ENCODE measurements at places on chromosomes 5 and 9.

- no peak for DNase-seq
Measured at GRCh38 chr5:159149085-159149484, 49.4 kb upstream of the EBF1 start.

- DNase-seq: peak; percentile 18
Measured at GRCh38 chr9:70085241-70085640, 41.6 kb downstream of the MAMDC2 start.

- DNase-seq: no peak
Measured at GRCh38 chr5:110909950-110910349, 161.6 kb upstream of the TSLP start.

DNA sequence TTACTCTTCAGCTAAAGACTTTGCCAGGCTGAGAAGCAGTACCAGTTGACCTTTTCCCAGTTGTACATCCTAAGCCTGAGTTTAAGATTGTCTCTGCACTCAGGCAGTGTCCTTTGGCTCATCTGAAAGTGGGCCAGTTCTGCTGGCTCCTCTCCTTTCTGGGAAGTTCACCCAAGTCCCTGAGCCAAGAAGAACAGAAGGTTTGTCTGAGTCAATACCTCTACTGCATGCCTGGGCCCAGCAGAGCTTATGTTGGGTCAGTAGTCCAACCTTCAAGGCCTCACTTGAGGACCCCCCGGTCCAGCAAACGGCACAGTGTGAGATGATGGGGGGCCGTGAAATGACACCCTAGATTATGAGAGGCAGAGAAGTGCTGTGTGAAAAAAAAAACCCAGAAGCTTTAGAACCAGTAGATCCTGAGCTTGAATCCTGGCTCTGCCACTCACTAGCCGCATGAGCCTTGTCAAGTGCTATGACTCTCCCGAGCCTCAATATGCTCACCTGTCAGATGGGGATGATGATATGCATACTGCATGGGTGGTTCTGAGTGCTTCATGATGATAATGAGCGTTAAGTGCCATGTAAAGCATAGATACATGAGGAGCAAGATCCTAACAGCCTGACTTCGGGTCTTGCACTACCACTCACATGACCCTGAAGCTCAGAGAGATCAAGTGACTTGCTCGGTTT lies 156.0 kb downstream of the MACROH2A1 start:
- DNase-seq: no peak

- DNase-seq: no peak
Measured at GRCh38 chr5:133612249-133612860, at the start of gene FSTL4. Gene FSTL4 (minus strand): TSS chr5:133612541.

DNA sequence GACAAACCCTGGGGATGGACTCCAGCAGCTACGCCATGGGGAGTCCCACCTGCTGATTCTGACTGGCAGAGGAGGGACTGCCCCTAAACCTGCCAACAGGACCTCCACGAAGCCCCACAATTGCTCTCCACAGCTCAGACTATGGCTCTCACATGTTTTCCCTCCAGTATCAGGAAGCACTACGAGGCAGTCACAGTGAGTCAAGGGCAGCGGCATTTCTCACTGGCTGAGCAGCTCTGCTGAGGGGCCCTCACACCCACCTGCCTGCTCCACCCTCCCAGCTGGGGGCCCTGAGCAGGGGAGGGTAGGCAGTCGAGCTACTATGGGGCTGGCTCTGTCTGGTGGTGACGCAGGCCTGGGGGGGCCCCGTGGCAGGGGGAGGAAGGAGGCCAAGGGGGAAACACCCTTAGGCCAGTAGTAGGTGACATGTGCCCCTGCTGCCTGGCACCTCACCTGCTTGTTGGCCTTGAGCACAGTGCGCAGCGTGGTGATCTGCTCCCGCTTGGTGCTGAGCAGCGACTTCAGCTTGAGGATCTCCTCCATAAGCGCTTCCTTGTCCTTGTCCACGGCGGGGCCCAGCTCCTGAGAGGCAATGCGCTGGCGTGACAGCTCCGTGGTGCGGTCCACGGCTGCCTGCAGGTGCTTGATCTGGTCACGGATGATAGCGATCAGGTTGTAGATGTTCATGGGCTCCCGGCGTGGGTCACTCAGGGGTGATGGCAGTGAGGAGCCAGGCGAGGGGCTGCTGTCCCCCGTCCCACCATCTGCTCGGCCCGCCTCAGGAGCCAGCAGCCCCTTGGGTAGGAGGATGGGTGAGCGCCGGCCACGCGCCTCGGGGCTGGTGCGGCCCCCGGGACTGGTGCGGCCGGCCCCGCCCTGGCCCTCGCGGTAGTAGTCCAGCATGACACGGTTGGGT lies 46.3 kb downstream of the BICD2 start:
- DNase-seq: no peak

DNA sequence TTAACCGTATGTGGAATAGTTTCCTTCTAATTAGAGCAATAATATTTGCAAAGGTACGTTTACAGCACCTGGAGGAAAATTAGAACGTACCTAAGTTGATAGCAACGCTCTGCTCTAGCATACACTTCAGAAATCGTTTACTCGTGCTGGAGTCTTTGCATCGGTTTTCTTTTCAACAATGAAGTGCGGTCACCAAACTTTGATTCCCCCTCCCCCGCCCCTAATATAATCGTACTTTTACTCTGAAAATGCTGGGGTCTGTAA lies 506 bp downstream of the ADAMTS19 start:
- DNase-seq: no peak

- no peak for DNase-seq
Measured at GRCh38 chr5:113065626-113066025, 89.0 kb downstream of the DCP2 start.

DNA sequence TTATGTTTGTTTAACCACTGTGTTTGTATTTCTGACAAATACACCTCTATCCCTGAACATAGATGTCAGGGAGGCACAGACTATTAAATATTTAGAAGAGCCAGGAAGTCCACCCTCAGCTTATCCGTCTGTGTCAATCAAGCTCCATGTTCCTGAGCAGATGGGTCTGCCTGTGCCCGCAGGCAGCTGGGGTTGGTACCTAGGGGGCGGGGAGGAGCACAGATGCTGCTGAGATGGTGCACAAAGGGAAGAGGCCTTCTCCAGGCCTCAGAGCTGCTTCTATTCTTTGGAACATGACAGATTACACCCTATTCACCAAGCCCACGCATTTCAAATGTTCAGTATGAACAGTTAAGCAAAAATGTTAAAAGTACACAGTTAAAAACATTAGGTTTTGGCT lies 142.1 kb downstream of the EPB41L4A start:
- DNase-seq: no peak

DNA sequence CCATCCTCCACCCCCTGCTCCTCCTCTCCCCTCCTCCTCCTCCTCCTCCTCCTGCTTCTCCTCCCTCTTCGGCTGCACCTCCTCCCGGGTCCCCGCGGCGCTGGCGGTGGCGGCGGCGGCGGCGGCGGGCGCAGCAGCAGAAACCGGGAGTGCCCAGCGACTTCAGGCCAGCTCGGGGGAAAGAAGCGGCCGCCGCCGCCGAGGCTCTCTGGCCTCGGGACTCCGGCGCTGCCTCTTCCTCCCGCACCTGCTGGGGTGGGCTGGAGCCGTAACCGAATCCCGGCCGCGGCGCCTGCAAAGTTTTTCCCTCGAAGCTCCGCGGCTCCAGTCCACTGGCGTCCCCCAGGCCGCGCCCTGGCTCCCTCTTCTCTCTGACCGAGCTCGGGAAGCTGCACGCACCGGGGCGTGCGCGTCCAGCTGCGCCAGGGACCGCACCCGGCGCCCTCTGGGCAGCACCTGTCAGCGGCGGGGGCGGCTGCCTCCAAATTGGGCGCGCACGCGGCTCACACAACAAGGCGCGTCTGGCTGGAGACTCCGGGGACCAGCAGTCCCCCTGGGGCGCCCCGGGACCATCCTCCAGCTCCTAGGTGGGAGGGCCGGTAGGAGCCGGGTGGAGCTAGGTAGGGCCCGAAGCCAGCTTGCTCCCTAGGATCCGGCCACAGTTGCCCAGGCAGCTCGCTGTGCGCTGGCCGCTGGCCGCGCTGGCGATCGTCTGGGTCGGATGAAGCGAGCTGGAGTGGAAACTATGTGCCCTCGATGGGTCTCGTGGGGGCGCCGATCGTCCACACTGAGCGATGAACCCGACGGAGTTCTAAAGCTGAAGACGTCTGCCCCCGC lies at the start of gene MCTP1:
MCTP1 (minus strand) TSS at position 523 of the 837 bp plus-strand sequence.
- DNase-seq: no peak

DNA sequence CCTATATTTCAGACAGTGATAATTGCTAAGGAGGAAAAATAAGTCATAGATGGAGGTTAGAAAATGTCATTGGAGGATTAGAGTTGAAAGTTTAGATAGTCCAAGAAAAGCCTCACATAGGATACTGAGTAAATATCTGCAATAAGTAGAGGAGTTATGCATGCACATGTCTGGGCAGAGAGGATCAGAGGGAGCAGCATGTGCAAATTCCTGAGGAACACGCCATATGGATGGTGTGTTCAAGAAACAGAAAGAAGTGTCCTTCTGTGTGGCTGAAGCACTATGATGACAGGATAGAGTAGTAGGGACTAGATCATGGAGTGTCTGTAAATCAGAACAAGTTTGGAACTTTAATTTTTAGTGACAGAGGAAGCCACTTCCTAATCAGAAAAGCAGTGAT lies 52.2 kb downstream of the SGCD start:
- no peak for DNase-seq

- no peak for DNase-seq
Measured at GRCh38 chr9:87340391-87340790, 157.3 kb upstream of the DAPK1 start.

GRCh38 chr9:128341435-128341849 lies 1.1 kb downstream of the SLC27A4 start:
- DNase-seq: no peak

GRCh38 chr9:121297389-121297788 lies 29.4 kb downstream of the GSN start:
- DNase-seq: no peak

- no peak for DNase-seq
Measured at GRCh38 chr5:67639976-67640375, 443.4 kb upstream of the CD180 start.

GRCh38 chr5:11482011-11482410 lies 422.2 kb downstream of the CTNND2 start:
- DNase-seq: no peak

GRCh38 chr5:133357758-133358157 lies 254.6 kb downstream of the FSTL4 start:
- DNase-seq: no peak

GRCh38 chr5:51846015-51846414 lies 462.8 kb downstream of the ISL1 start:
- no peak for DNase-seq

DNA sequence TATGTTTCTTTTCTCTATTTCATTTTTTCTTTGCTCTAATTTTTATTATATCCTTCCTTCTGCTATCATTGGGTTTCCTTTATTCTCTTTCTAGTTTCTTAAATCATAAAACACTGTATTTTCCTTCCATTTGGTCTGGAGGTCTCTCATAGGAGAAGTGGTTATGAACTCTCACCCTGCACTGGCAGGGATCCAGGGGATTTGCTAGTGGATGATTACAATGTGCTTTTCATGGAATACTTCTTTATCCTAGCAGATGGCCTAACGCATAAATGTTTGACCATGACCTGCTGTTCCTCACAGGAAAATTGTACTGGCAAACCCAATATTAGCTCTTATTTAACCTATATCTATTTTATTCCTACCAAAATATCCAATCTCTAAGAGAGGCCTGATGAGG lies 31.5 kb upstream of the SGCD start:
- DNase-seq: no peak

DNA sequence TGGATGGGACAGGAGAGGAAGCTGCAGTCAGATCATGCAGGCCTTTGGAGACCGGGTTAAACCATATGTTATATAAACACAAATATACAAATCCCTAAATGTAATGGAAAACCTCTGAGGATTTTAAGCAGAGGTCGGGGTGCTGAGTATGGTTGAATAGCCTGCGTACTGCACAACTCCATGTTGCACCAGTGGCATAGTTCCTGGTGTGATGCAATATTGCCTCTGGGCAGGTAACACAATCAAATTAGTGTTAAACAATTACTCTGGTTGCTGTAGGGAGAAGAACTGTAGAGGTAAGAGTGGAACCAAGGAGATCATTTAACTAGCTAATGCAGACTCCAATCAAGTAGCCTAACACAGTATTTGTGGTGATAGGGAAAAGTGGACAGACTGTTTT lies 21.3 kb upstream of the RNF145 start:
- no peak for DNase-seq

DNA sequence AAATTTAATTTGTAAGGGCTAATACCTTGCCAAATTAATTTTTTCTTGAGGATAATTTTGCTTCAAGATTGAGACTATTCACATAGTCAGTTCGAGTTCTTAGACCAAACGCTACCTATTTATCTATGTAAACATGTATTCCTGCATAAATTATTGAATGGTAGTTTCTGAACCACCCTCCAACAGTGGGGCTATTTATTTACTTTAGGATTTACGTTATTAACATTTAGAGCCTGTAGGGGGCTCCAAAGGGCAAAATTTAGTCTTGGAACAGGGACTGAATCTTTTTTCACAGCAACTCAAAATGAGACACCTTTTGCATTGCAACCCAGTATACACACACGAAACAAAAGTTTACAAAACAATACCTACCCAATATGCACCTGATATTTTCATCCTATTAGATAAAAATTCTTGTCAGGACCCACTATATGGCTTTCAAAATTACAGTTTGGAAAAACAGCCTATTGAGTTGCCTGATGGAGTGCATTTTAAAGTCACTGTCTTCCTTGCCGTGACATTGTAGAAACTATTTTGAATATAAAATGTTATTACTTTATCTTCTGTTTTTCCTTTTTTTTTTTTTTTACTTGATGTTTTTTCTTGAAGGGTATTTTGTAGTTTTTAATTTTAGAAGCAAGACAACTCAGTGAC lies 47.1 kb upstream of the POU4F3 start:
- peak; percentile 16 for DNase-seq

DNA sequence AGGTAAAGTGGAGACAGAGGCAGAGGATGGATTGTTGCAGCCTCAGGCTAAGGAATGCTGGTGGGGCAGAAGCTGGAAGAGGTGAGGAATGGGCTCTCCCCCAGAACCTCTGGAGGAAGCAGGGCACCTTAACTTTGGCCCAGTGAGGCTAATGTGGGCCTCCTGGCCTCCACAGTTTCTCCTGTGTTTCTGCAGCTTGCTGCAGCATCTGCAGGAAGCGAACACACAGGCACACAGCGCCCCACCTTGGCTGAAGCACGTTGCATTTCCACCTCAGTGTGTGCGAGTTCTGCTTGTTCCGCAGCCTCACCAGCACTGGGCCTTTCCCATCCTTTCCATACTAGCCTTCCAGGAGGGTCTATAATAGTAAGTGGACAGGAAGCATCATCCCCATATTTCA lies 27.2 kb upstream of the ASS1 start:
- DNase-seq: no peak

GRCh38 chr9:36862206-36863145 lies 171.6 kb downstream of the PAX5 start:
- DNase-seq: peak; percentile 14

- no peak for DNase-seq
Measured at GRCh38 chr5:130112246-130112645, 208.0 kb downstream of the CHSY3 start.

DNA sequence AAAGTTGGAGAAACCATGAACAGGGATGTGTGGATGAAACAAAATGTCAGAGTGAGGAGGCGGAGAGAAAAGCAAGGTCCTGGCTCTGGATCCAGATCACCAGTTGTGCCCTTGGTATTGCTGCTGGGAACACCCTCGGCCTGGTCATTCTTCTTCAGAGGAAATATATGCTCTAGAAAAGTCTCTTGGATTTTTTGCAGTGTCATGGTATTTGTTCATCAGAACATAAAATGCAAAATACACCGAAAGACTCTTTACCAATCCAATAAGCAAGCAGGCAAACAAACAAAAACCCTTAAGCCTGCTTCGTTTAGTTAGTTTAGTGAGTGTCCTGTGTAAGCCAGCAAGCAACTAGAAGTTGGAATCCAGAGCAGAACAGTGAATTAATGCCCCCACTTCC lies 88.7 kb upstream of the CDH6 start:
- no peak for DNase-seq

GRCh38 chr9:87305151-87305550 lies 192.5 kb upstream of the DAPK1 start:
- DNase-seq: no peak

Data from left renal pelvis (tissue), 4 donors.